ENCODE measurements at places on chromosomes 2 and 18.

- DNase-seq, result no peak
These were observed 117.6 kb downstream of the TWIST2 start for GRCh38 chr2:238965371-238966071.

DNA sequence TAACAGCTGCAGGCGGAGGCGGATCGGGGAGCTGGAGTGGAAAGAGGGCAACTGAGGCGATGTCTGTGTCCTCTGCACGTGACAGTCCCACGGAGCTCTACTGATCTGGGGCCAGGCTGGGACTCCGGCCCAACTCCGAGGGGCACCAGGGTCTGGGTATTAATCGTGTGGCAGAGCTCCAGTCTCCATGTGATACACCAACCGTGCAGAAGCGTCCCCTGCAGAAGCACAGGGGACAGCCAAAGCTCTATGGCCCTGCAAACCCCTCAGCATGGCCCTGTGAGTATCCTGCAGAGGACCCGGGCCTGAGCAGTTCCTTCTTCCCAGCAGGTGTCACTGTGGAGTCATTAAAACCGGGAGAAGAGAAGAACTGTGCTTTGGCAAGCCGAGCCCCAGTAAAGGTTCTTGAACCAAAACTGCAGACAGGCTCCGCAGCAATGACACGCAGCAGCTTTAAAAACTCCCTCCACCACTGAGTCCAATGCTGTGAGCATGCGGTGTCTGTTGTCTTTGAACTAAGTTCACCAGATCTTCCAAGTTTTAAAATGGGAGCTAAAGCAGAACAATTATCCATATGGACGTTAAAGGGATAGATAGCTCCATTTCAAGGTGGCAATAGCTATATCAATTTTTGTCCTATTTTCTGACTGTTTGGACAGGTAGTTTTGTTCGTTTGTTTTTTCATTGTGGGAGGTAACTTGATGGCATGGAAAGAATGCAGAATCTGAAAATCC, 79.4 kb downstream of the TMEM182 start:
- DNase-seq, result peak; percentile 46

DNA sequence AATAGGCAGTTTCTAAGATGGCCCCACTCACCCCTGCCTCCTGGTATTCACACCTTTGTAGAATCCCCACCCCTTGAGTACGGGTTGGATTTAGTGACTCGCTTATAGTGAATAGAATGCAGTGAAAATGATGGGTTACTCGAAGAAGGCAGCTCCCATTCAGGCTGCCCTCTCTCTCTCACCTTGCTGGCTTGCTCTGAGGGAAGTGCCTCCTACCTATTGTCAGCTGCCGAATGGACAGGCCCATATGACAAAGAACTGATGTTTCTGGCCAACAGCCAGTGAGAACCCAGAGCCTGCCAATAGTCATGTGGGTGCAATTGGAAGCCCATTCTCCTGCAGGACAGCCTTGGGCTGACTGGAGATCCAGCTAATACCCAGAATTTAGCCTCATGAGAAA, 22.1 kb upstream of the RNF103 start:
- no peak for DNase-seq

GRCh38 chr2:27145682-27146081, 3.1 kb upstream of the TCF23 start:
- DNase-seq, result no peak

DNA sequence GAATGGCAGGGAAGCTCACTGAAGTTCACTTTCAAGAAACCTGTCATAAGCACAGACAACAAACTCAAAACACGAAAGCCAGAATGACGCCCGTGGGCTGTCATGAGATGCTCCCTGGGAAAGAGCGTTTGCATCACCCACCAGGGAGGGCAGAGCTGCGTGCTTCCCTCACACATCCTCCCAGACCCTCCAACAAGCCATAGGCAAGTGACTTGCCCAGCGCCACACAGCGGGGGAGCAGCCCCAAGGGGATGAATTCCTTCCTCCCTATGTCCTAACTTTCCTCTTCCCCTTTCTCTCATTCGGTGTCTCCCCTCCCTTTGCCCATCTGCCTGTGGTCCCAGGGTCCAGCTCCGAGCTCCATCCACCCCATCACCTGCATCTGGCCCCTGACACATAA, 10.7 kb downstream of the BIN1 start:
- DNase-seq, result no peak

- DNase-seq, result no peak
These were observed 142.7 kb downstream of the FIGN start for GRCh38 chr2:163592954-163593622.

DNA sequence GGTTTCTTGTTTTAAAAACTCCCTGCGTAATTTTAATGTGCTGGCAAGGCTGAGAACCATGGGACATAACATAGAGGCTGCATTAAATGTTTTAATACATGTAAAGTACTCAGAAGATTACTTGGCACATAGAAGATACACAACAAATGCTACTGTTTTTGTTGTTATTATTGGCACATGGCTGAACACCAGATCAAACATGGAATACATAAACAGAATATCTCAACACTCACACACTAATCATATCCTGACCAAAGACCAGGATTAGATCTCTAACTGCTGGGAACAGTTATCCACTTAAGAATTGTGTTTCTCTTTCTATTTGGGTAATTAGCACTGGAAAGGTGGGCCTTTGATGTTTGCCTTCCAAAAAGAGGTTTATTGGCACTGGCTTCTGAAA, 69.3 kb downstream of the KCNE4 start:
- DNase-seq, result no peak

GRCh38 chr2:109396202-109397180, 217.3 kb downstream of the SEPTIN10 start:
- DNase-seq, result no peak

- no peak for DNase-seq
These were observed 29.5 kb upstream of the CHN1 start for GRCh38 chr2:175034716-175035115.

DNA sequence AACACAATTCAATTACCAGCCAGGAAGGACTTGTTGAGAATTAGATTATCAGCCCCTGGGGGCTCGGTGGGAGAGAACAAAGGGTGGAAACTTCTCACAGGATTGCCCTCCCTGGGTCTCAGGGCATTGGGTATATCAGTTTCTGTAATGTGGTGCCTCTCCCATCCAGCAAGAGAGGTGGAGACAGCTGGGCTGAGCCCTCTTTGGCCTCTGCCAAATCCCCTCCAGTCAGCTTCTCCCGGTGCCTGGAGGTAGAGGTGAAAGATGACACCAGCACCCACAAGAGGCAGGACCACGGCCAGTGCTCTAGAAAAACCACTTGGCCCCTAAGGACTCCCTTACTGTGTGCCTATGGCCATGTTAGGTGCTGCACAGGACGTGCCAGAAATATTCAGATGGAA, 179.7 kb downstream of the HAUS1 start:
- no peak for DNase-seq

DNA sequence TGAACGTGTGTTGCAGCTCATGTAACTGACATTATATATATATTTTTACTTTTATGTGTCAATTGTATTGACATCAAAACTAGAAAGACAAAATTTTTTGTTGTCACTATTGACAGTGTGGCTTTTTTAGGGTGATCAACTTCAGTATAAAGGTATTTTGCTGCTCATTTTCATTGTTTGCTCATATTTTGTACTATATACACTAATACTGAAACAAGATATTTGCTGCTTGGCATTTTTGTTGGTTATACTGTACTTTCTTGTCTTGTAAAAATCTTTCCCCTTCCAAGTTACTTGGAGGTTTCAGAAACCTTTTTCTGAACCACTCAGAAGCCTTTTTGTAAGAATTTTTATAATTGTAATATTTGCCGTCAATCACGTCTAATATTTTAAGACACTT, 16.5 kb downstream of the AFTPH start:
- DNase-seq, result no peak

DNA sequence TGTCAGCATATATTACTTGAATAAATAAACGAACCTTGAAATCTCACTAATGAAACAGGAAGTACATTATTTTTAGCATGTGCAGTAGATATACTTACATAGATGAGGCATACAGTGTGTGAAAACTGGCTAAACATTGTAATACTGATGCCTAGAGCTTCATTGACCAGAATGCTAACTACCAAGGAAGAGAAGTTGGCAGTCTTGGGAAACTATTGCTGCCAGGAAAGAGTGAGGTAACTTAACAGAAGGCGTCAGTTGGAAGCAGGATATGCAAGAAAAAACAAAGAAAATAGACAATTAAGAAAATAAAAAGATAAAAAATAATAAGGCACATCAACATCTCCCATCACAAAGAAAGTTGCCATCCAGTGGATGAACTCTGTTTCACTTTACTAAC, 963.0 kb downstream of the TDRD15 start:
- no peak for DNase-seq

DNA sequence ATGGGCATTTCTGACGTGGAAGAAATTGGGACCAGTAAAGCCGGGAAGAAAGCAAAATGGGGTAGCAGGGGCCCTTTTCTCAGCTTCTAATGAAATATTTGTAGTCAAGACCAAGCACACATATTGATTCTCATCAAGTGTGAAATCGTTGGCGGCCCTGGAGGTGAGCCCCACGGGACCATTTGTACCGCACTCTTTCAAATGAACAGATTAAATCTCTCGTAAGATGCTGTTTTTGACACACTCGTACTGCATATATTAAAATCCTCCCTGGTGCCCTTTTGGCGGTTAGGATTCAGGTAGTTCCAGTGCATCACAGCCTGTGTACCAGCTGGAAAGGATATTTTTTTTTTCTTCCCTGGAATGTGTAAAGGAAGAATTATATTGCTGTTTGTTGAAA, 9.9 kb upstream of the MYL1 start:
- no peak for DNase-seq

GRCh38 chr2:10482460-10482859, 34.3 kb upstream of the ODC1 start:
- DNase-seq, result no peak

DNA sequence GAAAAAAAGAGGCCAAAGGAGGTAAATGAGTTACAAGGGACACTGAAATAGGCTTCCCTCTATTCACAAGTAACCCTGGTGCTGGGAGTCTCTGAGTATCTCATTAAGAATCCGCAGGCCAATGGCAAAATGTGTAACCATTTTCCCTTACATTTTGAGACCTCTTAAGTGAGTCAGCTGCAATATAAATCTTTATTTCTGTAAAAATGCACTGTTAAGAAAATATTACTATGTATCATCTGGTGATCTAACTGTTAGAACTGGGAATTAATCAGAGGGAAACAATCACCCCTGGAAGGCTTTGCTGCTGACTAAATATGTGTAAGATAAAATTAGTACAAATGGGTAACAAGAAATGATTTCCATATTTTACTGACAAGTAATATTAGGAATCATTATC, 483.1 kb upstream of the CHST9 start:
- no peak for DNase-seq

- no peak for DNase-seq
These were observed 711.3 kb downstream of the GALR1 start for GRCh38 chr18:77960791-77961410.

GRCh38 chr2:17791121-17791816, 25.0 kb upstream of the MSGN1 start:
- no peak for DNase-seq

GRCh38 chr2:54475919-54476318, 19.8 kb downstream of the SPTBN1 start:
- DNase-seq, result no peak

DNA sequence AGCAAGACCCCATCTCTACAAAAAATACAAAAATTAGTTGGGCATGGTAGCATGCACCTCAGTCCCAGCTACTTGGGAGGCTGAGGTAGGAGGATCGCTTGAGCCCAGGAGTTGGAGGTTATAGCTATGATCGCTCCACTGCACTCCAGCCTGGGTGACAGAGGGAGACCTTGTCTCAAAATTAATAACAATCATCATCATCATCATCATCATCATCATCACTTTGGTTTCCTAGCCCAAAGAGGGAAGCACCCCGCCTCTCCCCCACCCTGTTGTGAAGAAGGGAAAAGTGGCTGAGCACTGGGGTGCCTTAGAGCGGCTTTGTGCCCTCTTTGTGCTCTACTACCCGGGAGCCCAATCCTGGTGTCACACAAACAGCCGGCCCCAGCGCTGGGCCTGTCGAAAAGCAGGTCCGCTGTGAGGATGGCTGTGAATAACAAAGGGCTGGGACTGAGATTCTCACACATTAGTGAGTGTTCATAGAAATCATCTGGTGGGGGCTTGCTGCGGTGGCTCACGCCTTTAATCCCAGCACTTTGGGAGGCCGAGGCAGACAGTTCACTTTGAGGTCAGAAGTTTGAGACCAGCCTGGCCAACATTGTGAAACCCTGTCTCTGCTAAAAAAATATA, 42.6 kb upstream of the ASXL2 start:
- no peak for DNase-seq

GRCh38 chr18:35510076-35510651, 12.4 kb upstream of the INO80C start:
- DNase-seq, result no peak

DNA sequence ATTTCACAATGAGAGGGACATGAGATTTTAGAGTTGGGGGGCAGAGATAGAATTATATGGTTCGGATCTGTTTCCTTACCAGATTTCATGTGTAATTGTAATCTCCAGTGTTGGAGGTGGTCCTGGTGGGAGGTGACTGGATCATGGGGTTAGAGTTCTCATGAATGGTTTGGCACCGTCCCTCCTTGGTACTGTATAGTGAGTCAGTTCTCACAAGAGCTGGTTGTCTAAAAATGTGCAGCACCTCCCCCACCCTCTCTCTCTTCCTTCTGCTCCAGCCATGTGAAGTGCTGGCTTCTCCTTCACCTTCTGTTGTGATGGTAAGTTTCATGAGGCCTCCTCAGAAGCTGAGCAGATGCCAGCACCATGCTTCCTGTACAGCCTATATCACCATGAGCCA, 138.1 kb downstream of the SCG2 start:
- no peak for DNase-seq

GRCh38 chr2:14480120-14480519, 152.4 kb upstream of the LRATD1 start:
- no peak for DNase-seq

GRCh38 chr18:78525366-78526111, 454.1 kb upstream of the SALL3 start:
- no peak for DNase-seq

DNA sequence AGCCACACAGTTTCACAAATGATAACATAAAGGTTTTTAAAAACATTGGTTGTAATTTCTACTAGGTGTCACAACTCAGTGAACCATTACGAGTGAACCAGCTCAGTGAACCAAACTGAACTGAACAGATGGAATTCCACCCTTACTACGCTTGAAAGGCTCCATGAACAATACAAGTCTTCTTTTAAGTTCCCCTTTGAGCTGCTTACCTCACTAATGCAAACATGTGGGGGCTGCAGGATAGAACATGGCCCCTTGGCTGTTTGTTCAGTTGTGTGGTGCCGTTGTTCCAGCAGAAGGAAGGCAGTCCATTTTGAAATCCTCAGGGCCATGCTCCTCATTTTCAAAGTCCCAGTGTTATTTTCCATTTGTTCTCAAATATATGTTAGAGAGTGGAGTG, 30.7 kb upstream of the KLHL14 start:
- no peak for DNase-seq

- no peak for DNase-seq
These were observed 167.1 kb upstream of the RBMS1 start for GRCh38 chr2:160660741-160661140.

DNA sequence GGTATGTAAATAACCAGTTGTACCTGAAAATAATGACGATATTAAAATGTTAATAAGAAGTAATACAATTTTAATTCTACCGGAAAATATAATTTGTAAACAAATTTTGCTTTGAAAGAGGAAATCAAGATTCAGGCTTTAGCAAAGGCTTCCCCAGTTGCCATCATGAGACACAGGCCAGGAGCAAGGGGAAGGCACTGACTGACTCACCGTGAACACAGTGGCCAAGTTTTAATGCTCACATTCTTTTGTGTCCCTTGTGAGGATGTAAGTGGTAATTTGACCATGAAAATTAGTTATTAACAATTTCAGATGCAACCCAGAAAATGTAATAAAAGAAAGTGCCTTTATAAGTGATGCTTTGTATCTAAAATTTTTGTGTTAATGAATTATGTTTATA, 164.1 kb downstream of the GREB1L start:
- DNase-seq, result no peak

GRCh38 chr18:10565835-10566234, 40.0 kb downstream of the NAPG start:
- DNase-seq, result no peak
